Neural progenitor cell (in vitro differentiated cells): ENCODE measurements at places on chromosomes 3 and 15. TPM values are rescaled to one million over a fixed set of nuclear protein-coding genes. Genes with fewer than 3 reads are reported as not detected.

GRCh38 chr15:89433686-89434085 lies 62.7 kb downstream of the RHCG start:
- no peak for DNase-seq

GRCh38 chr15:99594916-99595315 lies 29.1 kb downstream of the MEF2A start:
- no peak for DNase-seq

DNA sequence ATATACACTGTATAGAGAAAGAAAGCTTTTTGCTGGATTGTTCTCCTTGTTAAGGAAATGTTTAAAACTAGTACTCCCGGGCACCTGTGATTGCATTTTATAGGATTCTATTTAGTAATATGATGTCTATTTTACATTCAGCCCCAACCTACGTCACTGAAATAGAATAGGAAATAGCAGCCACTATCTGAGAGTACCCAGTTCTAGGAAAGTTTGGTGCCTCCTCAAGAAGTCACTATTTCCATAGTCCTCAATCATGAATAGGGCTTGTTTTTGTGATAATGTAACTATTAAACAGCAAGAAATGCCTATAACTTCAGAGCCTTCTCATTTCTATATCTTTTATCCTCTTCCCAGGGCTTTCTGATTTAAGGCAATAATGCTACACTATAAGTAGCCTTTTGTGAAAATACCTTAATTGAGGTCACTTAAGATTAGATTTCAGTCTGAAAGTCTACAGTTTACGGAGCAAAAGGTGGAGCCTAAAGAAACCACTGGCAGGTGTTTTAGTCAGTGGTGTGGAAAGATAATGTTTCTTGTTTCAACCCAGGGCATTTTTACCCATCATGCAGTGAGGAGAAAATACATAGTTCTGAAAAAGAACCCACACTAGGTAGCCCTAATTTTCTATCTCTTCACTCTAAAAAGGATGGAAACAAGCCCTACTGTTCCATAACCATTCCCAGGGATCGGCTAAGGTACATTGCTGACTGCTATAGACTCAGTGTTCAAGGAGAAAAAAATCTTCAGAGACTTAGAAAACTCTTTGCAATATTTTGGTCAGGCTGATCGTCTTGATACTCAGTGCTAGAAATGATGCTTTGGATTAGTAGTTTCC lies 38.7 kb downstream of the TIGIT start:
- DNase-seq, result no peak

DNA sequence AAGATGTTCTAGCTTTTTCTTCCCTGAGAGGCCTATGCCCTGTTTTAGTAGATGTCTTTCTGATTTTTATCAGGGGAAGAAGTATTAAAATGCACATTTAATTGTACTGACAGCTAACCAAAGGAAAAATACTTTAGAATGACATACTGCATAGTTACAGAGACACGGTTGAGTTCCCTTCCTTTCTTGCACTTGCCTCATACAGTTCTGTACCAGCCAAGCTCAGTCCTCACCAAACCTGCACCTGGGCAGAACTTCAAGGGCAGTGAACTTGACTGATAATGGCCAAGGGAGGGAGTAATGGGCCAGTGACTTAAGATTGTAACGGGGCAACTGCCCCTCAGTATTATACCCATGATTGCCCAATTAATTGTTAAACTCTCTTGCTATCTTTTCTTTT lies 34.1 kb upstream of the RASGRP1 start:
- no peak for DNase-seq

DNA sequence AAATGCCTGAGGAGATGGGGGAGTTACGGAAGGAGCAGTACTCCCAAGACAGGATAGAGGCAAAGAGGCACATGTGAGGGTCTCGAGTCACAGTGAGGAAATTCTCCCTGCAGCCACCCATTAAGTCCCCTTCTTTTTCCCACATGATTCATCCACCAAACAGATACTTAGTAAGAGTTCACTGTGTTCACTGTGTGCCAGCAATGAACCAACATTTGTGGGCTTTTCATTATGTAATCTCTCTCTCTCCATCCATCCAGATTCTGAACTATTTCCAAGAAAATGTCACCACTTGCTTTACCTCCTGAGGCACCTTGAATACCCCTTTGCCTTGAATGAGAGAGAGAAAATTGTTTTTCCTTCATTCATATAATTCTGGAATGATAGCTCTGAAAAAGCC lies 24.6 kb upstream of the LRRFIP2 start:
- DNase-seq, result no peak

GRCh38 chr3:53200501-53201498 lies 39.8 kb downstream of the PRKCD start:
- DNase-seq, result no peak

- DNase-seq, result no peak
Measured at GRCh38 chr3:46098319-46098761, 71.1 kb upstream of the XCR1 start.

DNA sequence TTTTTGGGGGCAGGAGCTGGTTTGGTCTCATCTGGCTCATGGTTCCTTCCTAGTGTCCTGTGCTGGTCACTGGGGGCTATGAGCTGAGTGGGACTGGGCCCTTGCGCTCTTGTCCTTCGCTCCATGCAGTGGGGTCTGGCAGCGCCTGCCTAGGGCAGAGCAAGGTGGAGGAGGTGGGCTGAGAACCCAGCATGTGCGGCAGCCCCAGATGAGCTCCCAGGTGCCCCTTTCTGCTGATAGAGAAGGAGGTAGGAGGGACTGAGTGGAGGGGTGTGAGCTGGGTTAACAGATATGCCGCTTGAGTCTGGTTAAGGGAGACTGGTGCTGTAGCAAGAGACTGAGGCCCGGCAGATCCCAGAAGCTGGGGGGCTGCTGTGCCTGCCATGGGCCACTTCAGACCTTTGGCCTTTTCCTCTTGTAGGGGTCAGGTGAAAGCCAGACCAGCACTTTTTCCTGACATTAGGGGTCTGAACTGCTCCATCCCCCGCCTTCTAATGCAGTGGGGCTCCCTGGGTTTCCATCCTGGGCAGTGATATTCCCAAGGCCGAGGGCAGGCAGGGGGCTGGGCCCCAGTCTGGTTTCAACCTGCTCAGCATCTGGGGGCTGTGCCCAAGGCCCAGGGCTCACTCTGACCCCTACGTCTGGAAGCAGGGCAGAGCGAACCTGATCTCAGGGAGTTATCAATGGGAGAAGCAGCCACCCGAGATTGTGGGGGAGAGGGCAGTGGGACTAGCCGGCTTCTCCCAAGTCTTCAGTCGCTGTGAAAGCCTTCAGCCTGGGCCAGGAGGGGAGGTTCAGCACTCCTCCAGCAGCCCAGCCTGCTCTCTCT lies 62.9 kb upstream of the PRR23C start:
- DNase-seq, result no peak

DNA sequence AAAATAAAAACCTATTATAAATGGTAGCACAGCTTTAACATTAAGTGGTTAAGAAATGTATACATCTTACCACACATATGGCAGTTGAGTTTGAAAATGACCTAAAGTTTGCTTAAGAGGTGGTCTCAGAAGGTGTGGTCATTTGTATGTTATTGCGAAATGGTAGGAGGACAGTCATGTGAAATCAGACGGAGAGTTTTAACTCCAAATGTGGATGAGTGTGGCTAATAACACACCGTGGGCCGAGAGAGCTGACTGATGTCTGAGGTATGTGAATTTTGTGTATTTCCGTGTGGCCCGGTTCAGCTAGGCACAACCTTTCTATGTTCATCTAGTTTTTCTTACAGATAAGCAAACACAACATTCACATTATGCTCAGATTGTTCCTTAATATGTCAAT lies 71.9 kb downstream of the ARNT2 start:
- DNase-seq, result no peak

DNA sequence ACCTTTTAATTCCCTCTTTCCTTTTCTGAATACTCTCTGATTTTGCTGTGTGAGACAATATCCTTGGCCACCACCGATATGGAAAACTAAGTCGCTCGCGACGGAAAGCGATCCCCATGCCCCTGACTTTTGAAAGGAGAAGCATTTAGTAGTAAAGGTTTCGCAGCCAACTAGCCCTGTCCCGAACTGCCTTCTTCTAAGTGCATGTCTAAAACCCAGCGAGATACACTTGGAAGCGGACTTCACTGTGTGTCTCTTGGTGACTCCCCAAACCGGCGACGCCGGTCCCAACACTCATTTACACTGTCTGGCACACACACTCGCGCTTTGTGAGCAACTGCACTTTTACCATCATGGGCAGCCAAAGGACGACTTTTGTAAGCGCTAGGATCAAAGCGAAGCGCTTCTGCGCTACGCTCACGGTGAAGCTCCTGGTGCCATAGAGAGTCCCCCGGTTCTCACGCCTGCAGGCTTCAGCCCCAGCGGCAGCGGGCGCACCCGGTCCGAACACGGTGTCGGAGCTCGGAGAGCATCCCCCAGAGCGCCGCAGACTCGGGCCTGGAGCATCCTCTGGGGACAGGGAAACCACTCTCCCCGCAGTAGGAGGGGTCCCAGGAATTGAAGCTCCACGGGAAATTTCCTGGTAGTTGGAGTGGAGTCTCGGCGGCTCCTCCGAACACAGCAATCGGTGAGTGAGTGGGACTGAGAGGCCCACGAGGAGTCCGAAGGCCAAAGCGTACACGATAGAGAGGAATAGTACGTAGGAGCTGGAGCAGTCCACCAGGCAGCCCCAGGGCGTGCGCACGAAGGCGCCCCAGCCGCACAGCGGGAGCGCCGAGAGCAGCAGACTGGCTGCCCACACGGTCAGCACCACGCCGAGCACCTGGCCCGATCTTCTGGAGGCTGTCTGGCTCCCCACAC lies 1.4 kb downstream of the GPR149 start:
- peak; percentile 69 for DNase-seq

DNA sequence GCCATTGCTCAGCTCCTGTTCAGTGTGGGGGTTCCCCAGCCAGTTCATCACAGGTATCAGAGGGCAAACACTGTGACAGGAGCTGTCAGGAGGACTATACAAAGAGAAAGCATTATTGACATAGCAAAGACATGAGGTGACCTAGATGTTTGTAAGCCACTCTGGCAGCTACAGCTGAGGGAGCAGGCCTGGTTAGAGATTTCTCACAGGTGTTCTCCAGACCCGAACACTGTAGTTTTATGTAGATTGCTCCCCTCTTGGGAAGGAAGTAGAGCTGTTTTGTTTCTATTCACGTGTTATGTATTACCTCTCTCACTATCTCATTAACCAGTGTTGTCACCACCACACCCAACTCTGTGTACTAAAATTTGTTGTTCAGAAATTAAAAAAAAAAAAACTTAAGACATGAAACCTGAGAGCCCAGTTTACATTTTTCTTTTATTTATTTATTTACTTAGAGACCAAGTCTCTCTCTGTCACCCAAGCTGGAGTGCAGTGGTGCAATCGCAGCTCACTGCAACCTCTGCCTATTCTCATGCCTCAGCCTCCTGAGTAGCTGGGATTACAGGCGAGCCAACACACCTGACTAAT lies 123.7 kb downstream of the RBPMS2 start:
- no peak for DNase-seq

DNA sequence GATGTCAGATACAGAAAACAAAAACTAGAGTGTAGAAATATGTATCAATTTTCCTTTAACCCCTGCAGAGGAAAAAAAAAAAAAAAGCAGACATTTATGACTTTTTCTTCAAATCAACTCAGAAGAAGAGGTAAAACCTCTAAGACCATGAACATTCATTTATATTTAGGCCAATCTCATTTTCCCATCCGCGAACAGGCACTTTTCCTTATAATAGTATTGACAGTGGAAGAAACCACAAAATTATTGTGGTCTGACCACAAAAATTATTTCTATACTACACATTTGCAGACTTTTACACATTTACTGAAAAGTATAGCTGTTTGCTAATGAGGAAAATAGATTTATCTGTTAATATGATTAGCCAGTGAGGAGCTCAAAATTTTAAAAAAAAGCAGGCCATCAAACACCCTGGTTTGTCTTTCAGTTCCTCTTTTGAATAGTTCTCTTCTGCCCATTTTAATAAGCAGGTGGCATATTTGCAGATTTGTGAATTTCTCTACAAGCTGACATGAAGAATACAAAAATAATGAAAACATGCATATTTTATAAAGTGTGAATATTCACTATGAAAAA lies 5.7 kb downstream of the OSBPL11 start:
- no peak for DNase-seq

- no peak for DNase-seq
Measured at GRCh38 chr3:66633402-66634381, 132.9 kb upstream of the LRIG1 start.

Gene RYR3
- total RNA-seq, result 2.1 and 4.4 TPM in 2 replicates
